ENCODE measurements at places on chromosomes 1 and 21.

DNA sequence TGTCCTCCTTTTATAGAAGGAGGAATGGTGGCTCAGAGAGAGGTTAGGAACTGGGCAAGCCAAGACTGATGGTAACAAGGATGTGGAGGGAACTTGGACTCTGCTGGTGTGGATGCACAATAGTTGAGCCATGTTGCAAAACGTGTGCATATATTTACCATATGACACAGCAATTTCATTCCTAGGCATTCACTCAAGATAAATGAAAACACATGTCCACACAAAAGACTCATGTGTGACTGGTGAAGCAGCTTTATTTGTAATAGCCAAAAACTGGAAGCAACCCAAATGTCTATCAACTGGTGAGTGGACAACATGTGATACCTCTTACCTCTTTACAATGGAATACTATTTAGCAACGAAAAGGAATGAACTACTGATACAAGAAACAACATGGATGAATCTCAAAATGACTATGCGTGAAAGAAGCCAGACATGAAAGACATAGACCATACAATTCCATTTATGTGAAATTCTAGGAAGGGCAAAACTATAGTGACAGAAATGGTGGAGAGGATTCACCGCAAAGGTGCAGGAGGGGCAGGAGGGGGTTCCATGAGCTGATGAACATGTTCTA lies 36.2 kb downstream of the CAMK2N1 start:
- no peaks in the 10 kb centered on the region for H3K36me3 ChIP-seq
- no peak overlapping the region for H3K27ac ChIP-seq
- no peak overlapping the region for H3K4me3 ChIP-seq
- H3K27me3 ChIP-seq, result peaks cover 4% of the 10 kb centered on the region

GRCh38 chr1:110254604-110255391 lies 44.7 kb downstream of the KCNC4 start:
- peaks cover 3% of the 10 kb centered on the region for H3K4me1 ChIP-seq
- no peak for DNase-seq
- H3K36me3 ChIP-seq, result no peaks in the 10 kb centered on the region
- H3K4me3 ChIP-seq, result no peak overlapping the region

DNA sequence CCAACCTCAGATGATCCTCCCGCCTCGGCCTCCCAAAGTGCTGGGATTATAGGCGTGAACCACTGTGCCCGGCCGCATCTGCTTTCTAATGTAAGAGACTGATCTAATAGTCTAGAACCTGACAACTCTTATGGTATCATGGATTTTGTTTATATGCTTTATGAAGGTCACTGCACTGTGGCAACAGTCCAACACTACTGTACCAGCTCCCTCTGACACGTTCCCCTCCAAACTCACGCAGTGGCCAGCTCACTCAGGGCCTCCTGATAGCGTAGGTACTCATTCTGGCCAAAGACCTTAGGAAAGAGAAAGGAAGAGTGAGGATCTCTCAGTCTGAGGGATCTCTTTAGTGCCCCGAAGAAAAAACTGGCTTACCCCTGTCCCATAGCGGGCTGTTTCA lies 6.0 kb upstream of the CFAP141 start:
- DNase-seq, result no peak
- peaks cover 47% of the 10 kb centered on the region for H3K36me3 ChIP-seq
- no peak overlapping the region for H3K27ac ChIP-seq

- no peaks in the 10 kb centered on the region for H3K4me1 ChIP-seq
- no peaks in the 10 kb centered on the region for H3K36me3 ChIP-seq
- H3K27me3 ChIP-seq, result no peaks in the 10 kb centered on the region
- no peak for DNase-seq
- H3K4me3 ChIP-seq, result no peak overlapping the region
- H3K27ac ChIP-seq, result no peak overlapping the region
Observed at GRCh38 chr21:37762606-37763005, 153.7 kb downstream of the KCNJ6 start.

GRCh38 chr1:169804941-169805340 lies 10.2 kb upstream of the METTL18 start:
- no peak for DNase-seq
- peaks cover 14% of the 10 kb centered on the region for H3K4me1 ChIP-seq
- no peaks in the 10 kb centered on the region for H3K27me3 ChIP-seq
- peaks cover 41% of the 10 kb centered on the region for H3K36me3 ChIP-seq
- H3K4me3 ChIP-seq, result no peak overlapping the region

DNA sequence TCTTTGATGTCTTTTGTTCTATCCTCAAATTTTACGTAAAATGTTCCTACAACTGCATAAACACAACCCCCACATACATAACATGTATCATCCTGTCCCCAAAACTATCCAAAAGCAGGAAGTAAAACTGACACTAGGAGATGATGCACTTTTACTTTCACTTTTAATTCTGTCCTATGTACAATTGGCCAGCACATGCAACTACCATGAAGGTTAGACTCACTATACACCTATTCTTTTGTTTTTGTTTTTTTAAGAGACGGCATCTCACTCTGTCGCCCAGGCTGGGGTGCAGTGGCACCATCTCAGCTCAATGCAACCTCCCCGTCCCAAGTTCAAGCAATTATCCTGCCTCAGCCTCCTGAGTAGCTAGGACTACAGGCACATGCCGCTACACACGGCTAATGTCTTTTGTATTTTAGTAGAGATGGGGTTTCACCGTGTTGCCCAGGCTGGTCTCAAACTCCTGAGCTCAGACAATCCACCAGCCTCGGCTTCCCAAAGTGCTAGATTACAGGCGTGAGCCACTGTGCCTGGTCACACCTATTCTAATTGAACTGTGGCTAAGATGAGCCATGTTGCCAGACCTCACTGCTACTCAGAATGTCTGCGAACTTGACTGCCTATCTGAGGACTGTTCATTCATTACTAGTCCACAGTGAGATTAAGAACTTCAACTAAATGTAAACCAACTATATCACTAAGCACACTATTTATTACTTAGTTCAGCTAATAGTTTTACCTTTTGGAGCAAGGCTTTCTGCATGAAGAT lies 48.0 kb downstream of the TOR3A start:
- DNase-seq, result peak; percentile 11
- peak overlapping the region; percentile 93 for H3K27ac ChIP-seq
- H3K4me1 ChIP-seq, result peaks cover 15% of the 10 kb centered on the region
- H3K36me3 ChIP-seq, result peaks cover 14% of the 10 kb centered on the region
- H3K27me3 ChIP-seq, result no peaks in the 10 kb centered on the region

DNA sequence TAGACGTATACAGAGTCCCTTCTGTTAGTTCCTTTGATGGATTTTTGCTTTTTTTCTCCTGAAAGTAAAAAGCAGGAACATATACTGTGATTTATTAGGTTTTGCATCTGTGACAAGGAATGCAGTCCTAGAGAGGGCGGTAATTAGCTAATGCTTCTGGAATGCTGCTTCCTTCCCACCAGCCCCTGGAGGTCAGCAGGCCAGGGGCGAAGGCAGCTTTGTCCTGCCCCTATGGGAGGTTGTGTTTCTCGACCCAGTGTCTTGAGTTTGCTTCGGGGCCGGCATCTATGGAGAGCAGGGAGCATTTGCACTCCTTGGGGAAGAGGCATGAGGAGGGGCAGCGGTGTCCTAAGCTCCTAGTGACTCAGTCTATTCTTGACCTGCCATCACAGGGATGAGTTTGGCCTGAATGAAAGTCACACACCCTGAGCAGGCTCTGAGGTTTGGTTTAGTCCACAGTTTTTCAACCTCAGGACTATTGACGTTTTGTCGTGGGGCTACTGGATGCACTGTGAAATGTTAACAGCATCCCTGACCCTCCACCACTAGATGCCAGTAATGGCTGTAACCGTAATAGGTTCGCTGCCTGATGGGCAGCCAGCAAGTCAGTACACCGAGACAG lies 85.0 kb upstream of the KCNJ15 start:
- H3K27ac ChIP-seq, result no peak overlapping the region
- no peak overlapping the region for H3K4me3 ChIP-seq
- no peaks in the 10 kb centered on the region for H3K4me1 ChIP-seq
- DNase-seq, result no peak
